ENCODE measurements at places on chromosomes 3 and 15.
A peak's percentile ranks its signal among the peaks of the same experiment; 100 is the strongest.

- no peak for DNase-seq
Measured at GRCh38 chr15:40858706-40859105, 14.9 kb downstream of the SPINT1 start.

DNA sequence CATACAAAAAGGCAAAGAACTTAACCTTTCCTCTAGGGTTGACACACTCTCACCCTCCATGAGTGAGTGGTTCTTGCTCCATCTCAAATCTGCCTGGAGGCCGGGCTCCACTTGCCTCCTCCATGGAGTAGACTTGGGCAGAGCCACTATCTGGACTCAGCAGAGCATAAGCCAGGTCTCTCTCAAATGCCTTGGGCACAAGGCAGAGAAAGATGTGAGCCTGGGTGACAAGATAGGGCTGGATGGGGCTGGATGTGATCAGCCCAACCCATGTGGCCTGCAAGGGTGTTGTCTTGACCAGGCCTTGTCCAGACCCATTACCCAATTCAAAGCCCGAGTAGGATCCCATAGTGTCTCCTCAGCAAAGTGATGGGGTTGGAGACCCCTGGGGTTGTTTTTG lies 4.2 kb upstream of the RPL29 start:
- DNase-seq: peak; percentile 70

GRCh38 chr15:83282776-83283137 lies 1.7 kb downstream of the BNC1 start:
- DNase-seq: no peak

DNA sequence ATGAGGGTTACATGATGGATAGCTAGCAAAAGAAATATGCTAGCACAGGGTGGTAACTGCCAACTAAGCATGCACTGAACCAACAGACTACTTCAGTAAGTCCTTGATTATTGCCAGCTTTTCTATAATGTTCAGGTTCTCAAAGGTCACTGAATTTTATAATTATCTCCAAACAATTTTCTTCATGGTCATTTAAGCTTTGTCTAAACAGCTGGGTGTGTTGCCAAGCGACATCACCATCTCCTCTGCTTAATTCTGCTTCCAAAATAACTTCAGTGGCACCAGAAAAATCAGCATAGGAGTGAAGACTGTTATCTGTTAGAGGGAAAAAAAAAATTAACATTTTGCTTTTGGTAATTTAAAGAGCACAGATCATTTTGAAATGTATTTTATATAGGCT lies 54.6 kb upstream of the TOP2B start:
- no peak for DNase-seq

- no peak for DNase-seq
Measured at GRCh38 chr3:5874931-5875341, 687.4 kb downstream of the EDEM1 start.

- DNase-seq: no peak
Measured at GRCh38 chr3:188489639-188490405, 335.9 kb downstream of the LPP start.

- DNase-seq: no peak
Measured at GRCh38 chr3:27345959-27346865, 23.0 kb downstream of the NEK10 start.

GRCh38 chr3:52509753-52510328 lies 14.7 kb downstream of the STAB1 start:
- no peak for DNase-seq

- DNase-seq: no peak
Measured at GRCh38 chr3:94405258-94406035, 342.6 kb downstream of the NSUN3 start.

- DNase-seq: no peak
Measured at GRCh38 chr3:134952371-134952770, 157.3 kb downstream of the EPHB1 start.

DNA sequence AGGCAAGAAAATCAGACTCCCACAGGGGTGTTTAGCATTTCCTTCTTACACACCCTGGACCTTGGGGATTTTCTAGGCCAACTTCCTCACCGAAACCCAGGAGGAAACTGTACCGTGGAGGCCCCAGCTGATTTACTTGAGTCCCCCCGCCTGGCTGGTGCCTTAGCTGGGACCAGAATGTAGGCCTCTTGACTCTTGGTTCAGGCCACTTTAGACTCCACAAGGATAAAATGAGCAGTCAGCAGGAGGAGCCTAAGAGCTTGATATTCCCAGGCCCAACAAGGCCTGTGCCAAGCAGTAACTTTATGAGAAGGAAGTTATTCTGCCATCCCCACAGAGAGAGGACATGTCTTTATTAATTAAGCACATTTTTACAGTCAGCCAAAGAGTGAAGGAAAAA lies 4.6 kb upstream of the APBA2 start:
- DNase-seq: no peak

- DNase-seq: no peak
Measured at GRCh38 chr3:121126033-121126706, 218.2 kb downstream of the STXBP5L start.

DNA sequence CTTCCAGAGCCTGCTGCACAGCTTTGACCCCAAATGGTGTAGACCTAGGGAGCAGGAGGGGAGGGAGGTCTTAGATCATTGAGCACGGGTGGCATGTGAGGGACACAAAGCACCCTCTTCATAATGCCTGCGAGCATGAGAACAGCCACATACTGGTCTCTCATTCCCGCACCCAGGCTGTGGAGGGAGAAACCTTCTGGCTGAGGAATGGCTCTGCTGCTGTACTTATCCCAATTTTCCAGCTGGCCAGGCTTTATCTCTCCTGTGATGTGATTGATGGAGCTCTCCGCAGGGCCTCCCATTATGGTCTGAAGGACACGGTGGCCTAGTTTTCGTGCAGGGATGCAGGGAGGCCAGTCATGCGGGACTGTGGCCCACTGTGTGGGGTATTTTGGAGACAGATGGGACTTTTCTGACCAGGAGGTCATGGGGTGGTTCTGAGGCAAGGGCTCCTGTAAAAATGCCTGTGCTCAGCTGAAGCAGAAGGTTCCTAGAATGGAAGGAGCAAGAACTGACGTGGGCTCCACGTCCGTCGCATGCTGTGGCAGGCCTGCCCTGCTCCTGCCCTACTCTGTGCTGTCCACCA lies 251.5 kb downstream of the PLCL2 start:
- no peak for DNase-seq

- no peak for DNase-seq
Measured at GRCh38 chr3:129560269-129560787, 17.4 kb downstream of the H1-8 start.

GRCh38 chr3:80898211-80898610 lies 863.2 kb downstream of the GBE1 start:
- DNase-seq: no peak

- DNase-seq: no peak
Measured at GRCh38 chr15:59176653-59177316, 29.9 kb upstream of the LDHAL6B start.

DNA sequence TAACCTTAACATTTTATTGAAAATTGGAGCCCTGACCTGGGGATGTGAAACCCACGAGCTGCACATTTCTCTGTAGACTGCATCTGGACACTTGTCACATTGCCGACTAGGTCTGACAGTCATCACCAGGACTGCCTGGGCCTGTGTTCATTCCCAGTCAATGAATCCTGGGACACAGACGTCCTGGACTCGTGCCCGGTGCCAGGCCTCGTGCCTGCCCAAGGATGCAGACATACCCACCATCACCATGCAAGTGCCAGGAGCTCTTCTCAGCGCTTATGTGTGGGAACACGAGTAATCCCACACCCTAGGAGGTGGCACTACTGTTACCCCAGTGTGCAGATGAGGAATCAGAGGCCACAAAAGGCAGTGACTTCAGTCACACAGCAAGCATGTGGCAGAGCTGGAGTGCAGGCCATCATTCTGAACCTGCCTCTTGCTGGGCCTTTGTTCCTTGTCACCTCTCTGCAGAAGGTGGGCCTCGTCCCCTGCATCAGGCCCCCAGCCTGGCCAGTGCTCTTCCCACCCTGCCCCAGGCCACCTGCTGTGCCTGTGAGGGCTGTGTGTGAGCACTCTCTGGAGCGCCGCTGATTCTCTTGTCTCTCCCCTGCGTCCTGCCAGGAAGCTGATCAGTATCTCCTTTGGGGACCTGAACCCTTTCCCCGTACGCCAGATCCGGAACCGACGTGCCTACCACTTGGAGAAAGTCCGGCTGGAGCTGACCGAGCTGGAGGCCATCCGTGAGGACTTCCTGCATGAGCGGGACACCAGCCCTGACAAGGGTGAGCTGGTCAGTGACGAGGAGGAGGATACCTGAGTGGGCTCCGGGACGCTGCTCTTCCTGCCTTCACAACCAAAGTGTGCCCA lies 58.5 kb downstream of the ADAMTS7 start:
- no peak for DNase-seq

GRCh38 chr3:53597136-53597915 lies 102.9 kb downstream of the CACNA1D start:
- no peak for DNase-seq

GRCh38 chr3:123800362-123800682 lies 83.8 kb downstream of the MYLK start:
- DNase-seq: no peak

- no peak for DNase-seq
Measured at GRCh38 chr15:95085056-95085455, 853.7 kb downstream of the MCTP2 start.

DNA sequence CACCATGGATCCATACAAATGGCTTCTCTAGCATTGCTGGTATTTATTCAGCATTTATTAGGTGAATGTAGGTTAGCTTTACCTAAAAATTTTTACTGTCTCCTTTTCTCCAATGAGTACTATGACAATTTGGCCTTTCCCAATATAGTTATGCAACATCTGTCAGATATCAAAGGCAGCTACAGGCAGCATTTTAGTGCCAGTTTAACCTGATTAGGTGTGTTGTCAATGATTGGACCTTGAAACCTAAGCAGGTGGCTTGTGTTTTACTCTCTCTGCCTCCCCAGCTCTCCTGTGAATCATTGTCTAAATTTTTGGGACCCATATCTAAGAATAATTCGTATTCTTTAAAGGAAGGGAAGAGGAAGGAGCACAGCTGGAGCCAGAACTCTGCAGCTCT lies 228.9 kb downstream of the KBTBD8 start:
- no peak for DNase-seq

DNA sequence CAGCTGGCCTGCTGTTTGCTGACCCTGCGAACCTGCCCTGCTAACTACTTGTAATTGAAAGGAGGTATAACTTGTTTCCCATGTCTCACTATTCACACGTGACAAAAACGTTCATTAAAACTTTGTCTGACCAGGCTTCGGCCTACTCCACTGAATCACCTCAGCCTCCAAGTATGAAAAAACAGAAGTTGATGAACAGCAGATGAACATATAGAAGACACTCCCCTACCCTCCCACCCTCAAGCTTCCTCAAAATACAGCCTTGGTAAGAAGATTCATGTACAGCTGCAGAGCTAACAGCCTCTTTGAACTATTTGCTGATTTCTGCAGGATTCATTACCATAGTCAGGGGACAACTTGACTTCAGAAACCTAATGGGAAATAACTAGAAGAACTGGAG lies 10.7 kb downstream of the RBM15B start:
- no peak for DNase-seq

Data from hematopoietic multipotent progenitor cell treated with erythropoietin and hydrocortisone succinate and interleukin-3 and kit ligand, for 17 days (in vitro differentiated cells).